Frontal cortex (tissue), 4 donors: ENCODE measurements at places on chromosomes 3 and 15.

GRCh38 chr3:141083836-141084649, 32.9 kb downstream of the SPSB4 start:
- DNase-seq = no peak

DNA sequence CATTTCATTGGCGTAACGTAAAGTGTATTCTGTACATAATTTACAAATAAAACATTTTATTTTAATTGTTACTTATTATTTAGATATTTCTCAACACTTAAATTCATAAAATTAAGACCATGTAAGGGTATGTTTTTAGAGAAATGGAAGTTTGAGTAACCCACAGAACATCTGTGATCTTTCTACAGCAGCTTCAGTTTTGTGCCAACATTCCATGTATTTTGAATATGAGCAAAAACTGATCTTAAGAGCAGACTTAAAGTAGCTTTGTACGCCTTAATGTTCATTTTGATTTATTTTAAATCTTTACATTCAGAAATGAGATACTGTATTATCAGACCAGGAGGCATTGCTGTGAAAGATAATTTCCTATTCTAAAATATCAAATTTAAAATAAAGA, 27.2 kb downstream of the SEC62 start:
- no peak for DNase-seq

DNA sequence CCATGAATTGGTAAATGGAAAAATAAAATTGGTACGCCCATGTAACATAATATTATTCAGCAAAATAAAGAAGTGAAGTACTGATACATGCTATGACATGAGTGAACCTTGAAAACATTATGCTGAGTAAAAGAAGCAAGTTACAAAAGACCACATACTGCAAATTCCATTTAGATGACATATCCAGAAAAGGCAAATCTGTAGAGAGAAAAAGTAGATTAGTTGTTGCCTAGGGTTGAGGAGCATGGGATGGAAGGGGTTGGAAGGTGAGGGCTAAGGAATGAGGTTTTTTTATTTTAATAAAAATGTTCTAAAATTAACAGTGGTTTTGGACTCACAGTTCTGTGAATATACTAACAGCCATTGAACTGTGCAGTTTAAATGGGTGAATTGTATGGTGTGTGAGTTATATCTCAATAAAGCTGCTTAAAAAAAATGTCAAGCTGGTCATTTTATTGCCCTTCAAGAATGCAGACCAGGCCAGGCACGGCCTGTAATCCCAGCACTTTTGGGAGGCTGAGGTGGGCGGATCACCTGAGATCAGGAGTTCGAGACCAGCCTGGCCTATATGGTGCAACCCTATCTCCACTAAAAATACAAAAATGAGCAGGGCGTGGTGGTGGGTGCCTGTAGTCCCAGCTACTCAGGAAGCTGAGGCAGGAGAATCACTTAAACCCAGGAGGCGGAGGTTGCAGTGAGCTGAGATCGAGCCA, 8.1 kb upstream of the DLG1 start:
- no peak for DNase-seq

- no peak for DNase-seq
These were observed 157.6 kb upstream of the CTDSPL start for GRCh38 chr3:37704064-37704463.

GRCh38 chr3:24110051-24110450, 165.0 kb downstream of the NR1D2 start:
- no peak for DNase-seq

- no peak for DNase-seq
These were observed 835.1 kb downstream of the EDEM1 start for GRCh38 chr3:6022621-6023020.

GRCh38 chr15:46589088-46589487, 954.3 kb downstream of the SQOR start:
- no peak for DNase-seq

DNA sequence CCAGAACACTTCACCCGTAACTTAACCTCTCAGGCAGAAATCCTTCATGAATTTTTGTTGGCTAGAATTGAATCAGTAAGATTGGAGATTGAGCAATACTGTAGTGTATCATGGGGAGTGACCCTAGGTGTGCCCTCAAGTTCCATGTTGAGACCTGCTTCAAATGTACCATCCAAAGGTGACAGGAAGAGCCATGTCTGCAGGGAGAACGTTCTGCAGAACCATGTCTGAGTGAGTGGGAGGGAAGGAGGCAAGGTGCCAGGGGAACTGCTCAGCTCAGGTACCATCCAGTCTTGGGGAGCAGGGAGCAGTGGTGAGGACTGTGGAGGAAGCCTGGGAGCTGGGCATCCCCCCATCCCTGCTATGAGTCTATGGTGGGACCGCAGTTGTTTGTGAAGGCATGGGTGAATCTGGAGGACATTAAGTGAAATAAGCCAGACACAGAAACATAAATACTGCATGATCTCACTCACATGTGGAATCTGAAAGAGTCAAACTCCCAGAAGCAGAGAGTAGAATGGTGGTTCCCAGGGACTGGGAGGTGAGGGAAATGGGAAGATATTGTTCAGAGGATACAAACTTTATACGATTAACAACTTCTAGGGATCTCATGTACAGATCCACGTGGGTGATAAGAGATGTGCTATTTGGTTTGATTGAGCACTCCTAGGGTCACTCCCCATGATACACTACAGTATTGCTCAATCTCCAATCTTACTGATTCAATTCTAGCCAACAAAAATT, 23.3 kb downstream of the CFAP161 start:
- DNase-seq = no peak

DNA sequence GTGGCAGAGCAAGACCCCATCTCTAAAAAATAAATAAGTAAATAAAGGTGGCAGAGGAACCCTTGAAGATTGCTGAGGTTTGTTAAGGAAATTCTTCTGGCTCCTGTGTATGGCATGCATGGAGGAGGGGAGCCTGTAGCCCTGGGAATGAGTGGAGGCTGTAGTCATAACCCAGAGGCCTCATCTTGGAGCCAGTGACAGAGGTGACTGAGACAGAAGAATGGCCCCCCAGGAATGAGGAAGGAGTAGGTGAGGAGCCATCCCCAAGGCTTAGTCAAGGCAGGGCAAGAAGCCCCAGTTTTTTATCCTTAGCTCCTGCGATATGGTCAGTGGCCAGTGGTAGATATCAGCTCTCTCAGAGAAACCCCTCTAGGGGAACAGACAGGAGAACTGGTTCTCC, 46.5 kb downstream of the BSN start:
- DNase-seq = no peak

DNA sequence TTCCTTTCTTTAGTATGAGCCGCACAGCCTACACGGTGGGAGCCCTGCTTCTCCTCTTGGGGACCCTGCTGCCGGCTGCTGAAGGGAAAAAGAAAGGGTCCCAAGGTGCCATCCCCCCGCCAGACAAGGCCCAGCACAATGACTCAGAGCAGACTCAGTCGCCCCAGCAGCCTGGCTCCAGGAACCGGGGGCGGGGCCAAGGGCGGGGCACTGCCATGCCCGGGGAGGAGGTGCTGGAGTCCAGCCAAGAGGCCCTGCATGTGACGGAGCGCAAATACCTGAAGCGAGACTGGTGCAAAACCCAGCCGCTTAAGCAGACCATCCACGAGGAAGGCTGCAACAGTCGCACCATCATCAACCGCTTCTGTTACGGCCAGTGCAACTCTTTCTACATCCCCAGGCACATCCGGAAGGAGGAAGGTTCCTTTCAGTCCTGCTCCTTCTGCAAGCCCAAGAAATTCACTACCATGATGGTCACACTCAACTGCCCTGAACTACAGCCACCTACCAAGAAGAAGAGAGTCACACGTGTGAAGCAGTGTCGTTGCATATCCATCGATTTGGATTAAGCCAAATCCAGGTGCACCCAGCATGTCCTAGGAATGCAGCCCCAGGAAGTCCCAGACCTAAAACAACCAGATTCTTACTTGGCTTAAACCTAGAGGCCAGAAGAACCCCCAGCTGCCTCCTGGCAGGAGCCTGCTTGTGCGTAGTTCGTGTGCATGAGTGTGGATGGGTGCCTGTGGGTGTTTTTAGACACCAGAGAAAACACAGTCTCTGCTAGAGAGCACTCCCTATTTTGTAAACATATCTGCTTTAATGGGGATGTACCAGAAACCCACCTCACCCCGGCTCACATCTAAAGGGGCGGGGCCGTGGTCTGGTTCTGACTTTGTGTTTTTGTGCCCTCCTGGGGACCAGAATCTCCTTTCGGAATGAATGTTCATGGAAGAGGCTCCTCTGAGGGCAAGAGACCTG, 13.2 kb downstream of the GREM1 start:
- DNase-seq = no peak

DNA sequence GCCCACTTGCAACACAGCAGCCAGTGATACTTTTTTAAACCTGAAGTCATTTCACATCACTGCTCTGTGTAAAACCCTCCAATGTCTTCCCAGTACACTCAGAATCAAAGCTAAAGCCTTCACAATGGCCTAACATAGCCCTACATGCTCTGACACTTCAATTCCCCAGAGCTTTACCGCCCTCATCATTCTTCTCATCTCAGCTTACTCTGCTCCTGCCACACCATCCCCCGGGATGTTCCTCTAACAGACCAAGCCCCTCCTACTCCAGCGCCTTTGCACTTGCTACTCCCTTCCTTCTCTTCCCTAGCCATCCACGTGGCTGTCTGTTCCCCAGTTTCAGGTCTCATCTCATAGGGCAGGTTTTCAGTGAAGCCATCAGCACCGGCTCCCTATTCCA, 194.0 kb downstream of the SSR3 start:
- no peak for DNase-seq

- no peak for DNase-seq
These were observed 11.5 kb upstream of the ANKRD28 start for GRCh38 chr3:15809313-15809712.

- no peak for DNase-seq
These were observed 160.5 kb downstream of the CHSY1 start for GRCh38 chr15:101091080-101092017.

GRCh38 chr15:35673093-35673684, 127.2 kb upstream of the DPH6 start:
- DNase-seq = no peak

GRCh38 chr15:65434201-65434600, 11.5 kb upstream of the IGDCC4 start:
- DNase-seq = no peak

GRCh38 chr3:111751961-111752360, 107.1 kb upstream of the PHLDB2 start:
- DNase-seq = no peak

DNA sequence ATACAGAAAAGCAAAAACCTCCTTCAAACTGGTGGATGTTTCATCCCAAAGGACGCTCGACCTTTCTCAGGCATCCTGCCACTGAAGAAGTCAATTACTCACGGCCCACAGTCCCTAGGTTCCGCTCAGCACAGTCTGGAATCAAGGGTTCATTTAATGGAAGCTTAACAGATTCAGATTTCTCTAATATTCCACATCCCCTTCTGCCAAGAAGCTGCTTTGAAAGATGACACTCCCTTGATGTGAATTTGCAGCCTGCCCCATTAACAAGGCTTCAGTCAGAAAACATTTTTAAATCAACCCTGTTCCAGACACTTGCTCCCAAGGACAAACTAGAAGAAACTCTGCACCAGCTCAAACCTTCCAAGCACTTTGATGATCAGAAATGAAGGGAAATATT, 81.2 kb downstream of the LIPC start:
- no peak for DNase-seq

DNA sequence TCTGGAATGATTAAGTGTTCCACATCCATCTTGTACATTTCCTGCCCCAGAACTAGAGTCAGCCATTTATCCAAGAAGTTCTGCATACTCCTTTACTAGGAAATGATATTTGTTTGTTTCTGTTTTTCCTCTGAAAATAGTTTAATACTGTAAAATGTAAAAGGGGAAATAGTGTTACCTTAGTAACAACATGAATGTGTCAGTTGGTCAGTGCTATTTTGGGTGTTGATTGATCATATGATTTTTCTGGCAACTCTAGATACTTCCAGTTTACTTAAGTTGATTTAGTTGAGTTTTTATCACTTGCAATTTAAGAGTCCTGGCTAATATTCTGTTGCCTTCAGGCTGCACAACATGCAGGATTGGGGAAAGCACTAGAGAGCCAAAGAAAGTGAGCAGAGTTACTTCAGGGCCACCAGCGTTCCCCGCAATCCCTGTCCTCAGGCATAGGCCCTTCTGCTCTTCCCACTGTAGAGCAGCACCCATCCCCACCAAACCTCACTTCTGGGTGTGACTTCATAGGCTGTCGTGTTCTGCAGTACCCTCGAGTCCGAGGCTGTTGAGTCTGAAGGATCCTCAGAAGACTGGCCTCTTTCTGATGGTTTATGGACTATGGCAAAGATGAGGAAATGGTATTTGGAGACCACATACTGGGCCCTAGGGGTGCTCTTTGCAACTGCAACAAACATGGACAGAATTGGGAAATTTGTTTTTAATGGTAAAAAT, 69.0 kb downstream of the CHD2 start:
- DNase-seq = no peak

DNA sequence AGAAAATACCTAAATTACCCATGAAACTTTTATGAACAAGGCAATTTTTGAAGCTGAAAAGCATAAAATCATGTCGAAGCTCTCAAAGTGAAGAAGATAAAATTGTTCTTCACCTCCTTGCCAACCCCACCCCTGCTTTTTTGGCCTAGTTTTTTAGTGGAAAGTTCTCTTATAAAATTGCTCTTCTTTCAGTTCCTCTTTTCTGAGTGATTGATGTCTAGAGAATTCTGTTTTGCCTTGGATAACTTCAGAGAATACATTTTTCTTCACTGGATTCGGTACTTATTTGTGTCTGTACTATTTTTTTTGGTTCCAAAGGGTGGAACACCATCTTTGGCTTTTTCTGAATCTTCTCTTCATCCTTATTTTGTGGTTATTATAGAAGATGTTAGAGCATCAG, 25.0 kb upstream of the PYDC2 start:
- DNase-seq = no peak

DNA sequence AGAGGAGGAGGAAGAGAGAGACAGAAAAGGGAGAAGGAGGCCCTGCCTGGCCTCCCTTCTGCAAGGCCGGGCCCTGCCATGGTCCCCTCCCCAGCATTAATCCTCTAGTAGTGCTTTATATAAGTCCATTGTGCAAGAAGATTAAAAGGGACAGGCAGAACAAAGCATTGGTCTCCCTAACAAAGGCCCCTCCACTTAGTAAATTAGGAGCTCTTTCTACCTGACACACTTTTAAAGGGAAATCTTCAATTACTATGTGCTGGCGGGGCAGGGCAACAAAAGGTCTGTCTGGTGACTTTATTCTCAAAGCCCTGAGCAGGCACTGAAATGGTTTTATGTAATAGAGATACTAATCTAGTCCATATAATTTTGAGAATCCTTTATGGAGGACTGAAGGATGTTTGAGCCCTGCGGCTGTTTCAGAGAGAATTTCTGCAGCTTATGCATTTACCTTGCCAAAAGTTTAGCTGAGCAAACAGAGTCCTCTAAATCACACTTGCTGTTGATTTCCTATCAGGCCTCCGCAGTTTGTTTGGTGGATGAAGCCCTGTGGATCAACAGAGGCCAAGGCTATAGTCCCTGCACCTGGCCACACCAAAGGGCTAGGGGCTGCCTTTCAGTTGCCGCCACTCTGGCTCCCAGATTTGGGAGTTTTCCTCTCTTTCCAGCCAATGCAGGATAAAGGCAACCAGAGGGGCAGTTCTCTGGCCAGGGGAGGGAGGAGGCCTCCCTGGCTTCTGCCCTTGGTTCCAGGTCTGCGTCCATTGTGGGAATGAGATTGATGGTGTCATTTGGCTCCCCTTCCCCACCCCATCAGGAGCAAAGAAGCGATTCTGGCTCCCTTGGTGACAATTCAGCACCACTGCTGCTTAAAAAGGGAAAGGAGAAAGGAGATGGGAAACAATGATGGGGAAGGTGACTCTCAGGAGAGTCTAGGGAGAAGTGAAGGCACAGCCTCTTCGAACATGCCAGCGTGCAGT, 148.0 kb downstream of the MEGF11 start:
- no peak for DNase-seq

GRCh38 chr15:67927501-67928168, 87.8 kb upstream of the RNU6-1 start:
- no peak for DNase-seq

GRCh38 chr15:74869726-74870407, 3.3 kb downstream of the SCAMP2 start:
- no peak for DNase-seq
